Sigmoid colon (tissue), 7 donors: ENCODE measurements at places on chromosomes 3 and 15. TPM values are rescaled to one million over a fixed set of nuclear protein-coding genes. Genes with fewer than 3 reads are reported as not detected.

GRCh38 chr3:186340204-186340603 is 21.8 kb downstream of the DGKG start:
- H3K27ac ChIP-seq = no peak overlapping the region
- no peaks in the 10 kb centered on the region for H3K27me3 ChIP-seq
- H3K36me3 ChIP-seq = no peaks in the 10 kb centered on the region
- H3K4me1 ChIP-seq = peaks cover 10% of the 10 kb centered on the region

Gene RPL15
- total RNA-seq = 5,073 TPM

- H3K27ac ChIP-seq = no peak overlapping the region
- no peak overlapping the region for H3K4me3 ChIP-seq
- DNase-seq = no peak
Measured at GRCh38 chr3:139299261-139300132, 44.3 kb upstream of the MRPS22 start.

Gene CHST13
- total RNA-seq = not detected

- DNase-seq = no peak
- H3K27me3 ChIP-seq = no peaks in the 10 kb centered on the region
- no peak overlapping the region for H3K27ac ChIP-seq
- peaks cover 15% of the 10 kb centered on the region for H3K4me1 ChIP-seq
Measured at GRCh38 chr3:173410849-173411248, 13.3 kb downstream of the NLGN1 start.

GRCh38 chr15:66387163-66388042 is 691 bp downstream of the MAP2K1 start:
- no peaks in the 10 kb centered on the region for H3K27me3 ChIP-seq
- peak overlapping the region; percentile 99 for H3K4me3 ChIP-seq

Gene MYO5C
- 3.6 TPM for total RNA-seq

- H3K4me3 ChIP-seq = no peak overlapping the region
- no peaks in the 10 kb centered on the region for H3K36me3 ChIP-seq
- no peaks in the 10 kb centered on the region for H3K4me1 ChIP-seq
- no peaks in the 10 kb centered on the region for H3K27me3 ChIP-seq
- no peak for DNase-seq
Measured at GRCh38 chr15:75112278-75112847, 89.0 kb downstream of the PPCDC start.

GRCh38 chr3:123800362-123800682 is 83.8 kb downstream of the MYLK start:
- no peak overlapping the region for H3K27ac ChIP-seq
- DNase-seq = no peak
- no peak overlapping the region for H3K4me3 ChIP-seq
- no peaks in the 10 kb centered on the region for H3K27me3 ChIP-seq

DNA sequence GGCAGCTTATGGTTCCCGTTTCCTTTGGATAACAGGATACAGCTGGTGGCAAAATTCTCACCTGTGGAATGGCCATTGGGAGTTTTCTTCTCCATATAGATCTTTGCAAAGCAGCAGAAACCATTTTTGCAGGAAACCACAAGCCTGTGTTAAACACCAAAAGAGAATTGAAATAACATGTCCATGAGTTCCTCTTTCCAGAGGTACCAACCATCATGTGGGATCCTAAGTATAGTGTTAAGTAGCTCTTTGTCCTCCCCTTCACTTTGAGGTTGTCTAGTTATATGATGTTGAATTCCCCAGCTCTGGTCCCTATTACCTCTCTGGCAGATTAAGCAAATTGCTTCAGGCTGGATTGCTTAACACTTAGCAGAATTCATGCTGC is 94.9 kb downstream of the AKAP13 start:
- no peaks in the 10 kb centered on the region for H3K36me3 ChIP-seq
- peaks cover 42% of the 10 kb centered on the region for H3K4me1 ChIP-seq
- no peaks in the 10 kb centered on the region for H3K27me3 ChIP-seq
- no peak for DNase-seq
- H3K4me3 ChIP-seq = no peak overlapping the region

- no peak overlapping the region for H3K4me3 ChIP-seq
- no peak overlapping the region for H3K27ac ChIP-seq
- no peaks in the 10 kb centered on the region for H3K4me1 ChIP-seq
- H3K36me3 ChIP-seq = no peaks in the 10 kb centered on the region
- DNase-seq = no peak
- no peaks in the 10 kb centered on the region for H3K27me3 ChIP-seq
Measured at GRCh38 chr3:110227991-110228390, 843.6 kb upstream of the NECTIN3 start.

Gene ATP13A5
- total RNA-seq = not detected
